ENCODE measurements at places on chromosomes 12 and 14.

GRCh38 chr12:76697849-76698248 lies 66.1 kb upstream of the ZDHHC17 start:
- no peak for DNase-seq

DNA sequence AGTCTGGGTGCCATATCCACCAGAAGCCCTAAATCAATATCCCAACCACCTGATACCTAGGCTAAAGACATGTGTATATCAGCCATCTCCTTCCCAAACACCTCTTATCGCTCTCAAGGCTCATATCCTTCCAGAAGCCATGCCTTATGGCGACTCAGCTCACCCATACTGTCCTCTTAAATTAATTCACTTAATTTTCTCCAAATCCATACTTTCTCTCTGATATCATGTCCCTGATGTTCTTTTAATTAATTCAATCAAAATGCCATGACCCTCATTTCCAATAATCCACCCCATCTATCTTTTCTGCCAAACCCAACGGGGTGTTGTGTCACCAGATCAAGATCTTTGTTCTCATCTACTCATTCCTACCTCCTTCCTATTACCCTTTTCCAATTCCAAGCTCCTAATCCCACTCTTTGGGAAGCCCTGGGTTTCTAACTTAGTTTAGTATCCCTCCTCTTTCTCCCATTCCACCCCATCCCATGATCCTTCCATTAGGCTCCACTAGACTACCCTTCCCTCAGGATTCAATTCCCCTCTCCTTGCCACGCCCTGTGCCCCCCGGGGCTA lies 723 bp downstream of the ATF7 start:
- DNase-seq = no peak

DNA sequence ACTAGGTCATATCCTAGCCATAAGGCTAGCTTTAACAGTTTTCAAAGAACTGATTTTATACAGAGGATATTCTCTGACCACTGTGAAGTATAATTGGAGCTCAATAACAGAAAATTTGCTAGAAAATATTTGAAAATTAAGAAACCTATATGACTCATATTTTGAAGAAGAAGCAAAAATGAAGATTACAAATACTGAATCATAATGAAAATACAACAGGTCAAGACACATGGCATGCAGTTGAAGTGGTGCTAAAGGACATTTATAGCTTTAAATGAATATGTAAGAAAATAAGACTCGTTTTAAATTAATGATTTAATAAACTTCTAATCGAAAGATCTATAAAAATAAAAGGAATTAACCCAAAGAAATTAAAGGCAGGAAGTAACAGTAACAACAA lies 1234.6 kb downstream of the SLC16A7 start:
- DNase-seq = no peak

GRCh38 chr12:115755061-115755724 lies 522.3 kb downstream of the MED13L start:
- DNase-seq = no peak

DNA sequence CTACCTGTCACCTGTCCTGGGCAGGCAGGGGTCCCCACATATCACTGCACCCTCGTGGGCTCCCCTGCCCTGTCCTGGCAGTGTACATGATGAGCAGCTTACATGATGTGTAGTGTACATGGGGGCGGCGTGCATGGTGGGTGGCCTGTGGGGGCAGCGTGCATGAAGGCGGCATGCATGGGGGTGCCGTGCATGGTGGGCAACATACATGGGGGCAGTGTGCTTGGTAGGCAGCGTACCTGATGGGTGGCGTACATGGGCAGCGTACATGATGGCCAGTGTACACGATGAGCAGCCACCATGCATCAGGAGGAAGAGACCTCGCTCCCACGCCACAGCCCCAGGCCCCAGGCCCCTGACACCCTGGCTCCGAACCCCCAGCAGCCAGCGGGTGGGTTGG lies 266.3 kb downstream of the CACNA1C start:
- DNase-seq = no peak

DNA sequence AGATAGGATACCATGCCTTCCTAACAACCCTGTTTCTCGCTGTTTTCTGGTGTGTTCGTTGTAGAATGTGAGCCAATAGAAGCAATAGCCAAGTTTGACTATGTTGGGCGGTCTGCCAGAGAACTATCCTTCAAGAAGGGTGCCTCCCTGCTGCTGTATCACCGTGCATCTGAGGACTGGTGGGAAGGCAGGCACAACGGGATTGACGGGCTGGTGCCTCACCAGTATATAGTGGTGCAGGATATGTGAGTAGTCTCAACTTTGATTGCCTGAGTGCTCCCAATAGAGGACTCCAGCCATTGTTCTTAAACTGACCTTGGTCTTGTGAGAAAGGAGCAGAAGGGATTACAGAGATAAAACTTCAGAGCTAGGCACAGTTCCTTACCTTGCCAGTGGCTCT lies 96.2 kb downstream of the KICS2 start:
- no peak for DNase-seq

GRCh38 chr14:50920482-50921230 lies 23.6 kb downstream of the PYGL start:
- no peak for DNase-seq

GRCh38 chr14:36604757-36605505 lies 22.5 kb upstream of the NKX2-8 start:
- DNase-seq = peak; percentile 76

GRCh38 chr14:93716746-93717667 lies 71.3 kb downstream of the PRIMA1 start:
- DNase-seq = no peak

GRCh38 chr14:105348169-105348944 lies 33.8 kb downstream of the PACS2 start:
- DNase-seq = no peak

Measured in retina (tissue), 1 donor.